Activated CD8-positive, alpha-beta T cell treated with anti-CD3 and anti-CD28 coated beads, Interleukin-2, amount 10 ng/mL, durations not matched to agents 7 days and 5 days (primary cell): ENCODE measurements at places on chromosomes 12 and 14. TPM values are rescaled to one million over a fixed set of nuclear protein-coding genes. Genes with fewer than 3 reads are reported as not detected.

The SLC6A15 gene
- total RNA-seq: not detected

The TBX5 gene
- total RNA-seq: not detected

The RHOJ gene
- total RNA-seq: not detected

The RERG gene
- total RNA-seq: not detected

The LEMD3 gene
- total RNA-seq: 36.1 TPM

The NANOG gene
- total RNA-seq: not detected

The FOXN4 gene
- not detected for total RNA-seq

The KNTC1 gene
- 147 TPM for total RNA-seq

The LBHD2 gene
- total RNA-seq: not detected

The CD163 gene
- total RNA-seq: not detected

The CMKLR1 gene
- not detected for total RNA-seq

The COX8C gene
- not detected for total RNA-seq

The CMA1 gene
- total RNA-seq: 0.52 TPM

The ANKRD33 gene
- not detected for total RNA-seq

The CRIP2 gene
- total RNA-seq: 0.31 TPM

The GPR137C gene
- 0.73 TPM for total RNA-seq

The PTPRQ gene
- total RNA-seq: not detected

The PSMA6 gene
- total RNA-seq: 266 TPM

The CLEC2D gene
- 282 TPM for total RNA-seq

The ACSM4 gene
- total RNA-seq: not detected

The NPAS3 gene
- total RNA-seq: not detected

The LMO3 gene
- not detected for total RNA-seq

The SLIRP gene
- total RNA-seq: 101 TPM

The CHPT1 gene
- 12.6 TPM for total RNA-seq

The ATL1 gene
- 1.5 TPM for total RNA-seq

The PPP1CC gene
- 162 TPM for total RNA-seq

The BBS10 gene
- 4.0 TPM for total RNA-seq

The KCNC2 gene
- not detected for total RNA-seq

The RAB2B gene
- 22.1 TPM for total RNA-seq

The PPP4R4 gene
- 0.16 TPM for total RNA-seq

The KCNA5 gene
- total RNA-seq: not detected

The GPR132 gene
- 35.7 TPM for total RNA-seq

The CNIH1 gene
- total RNA-seq: 60.5 TPM

The TPPP2 gene
- not detected for total RNA-seq

The SLC7A7 gene
- total RNA-seq: not detected

The LPAR5 gene
- total RNA-seq: 16.8 TPM

The CLMN gene
- 1.6 TPM for total RNA-seq

The CAPS2 gene
- 3.1 TPM for total RNA-seq

The NKX2-8 gene
- total RNA-seq: not detected

The OAS1 gene
- 146 TPM for total RNA-seq

The DPY19L2 gene
- total RNA-seq: 1.9 TPM

The PYM1 gene
- total RNA-seq: 52.2 TPM

The ERBB3 gene
- 5.4 TPM for total RNA-seq

The NID2 gene
- 0.18 TPM for total RNA-seq

The SLCO1B1 gene
- total RNA-seq: not detected

The KRT77 gene
- not detected for total RNA-seq

The TEX52 gene
- total RNA-seq: 0.40 TPM
